Stimulated activated naive CD4-positive, alpha-beta T cell (primary cell): ENCODE measurements at places on chromosomes 1 and 21.

DNA sequence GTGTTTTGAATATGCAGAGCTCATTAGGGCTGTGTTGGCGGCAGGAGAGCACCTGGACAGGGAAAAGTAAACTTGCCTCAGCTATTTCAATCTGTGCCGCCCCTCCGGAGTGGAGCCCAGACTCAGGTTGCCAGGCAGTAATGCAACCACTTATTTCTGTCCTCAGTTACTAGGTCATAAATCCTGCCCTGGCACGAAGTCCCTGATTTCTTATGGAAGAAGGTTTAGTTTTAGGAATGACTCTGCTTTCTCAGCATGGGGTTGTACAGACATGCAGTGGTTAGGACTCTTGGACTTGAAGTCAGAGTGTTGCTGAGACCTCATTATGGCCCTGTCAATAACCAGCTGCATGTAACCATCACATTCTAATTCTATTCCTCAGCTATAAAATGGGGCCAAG lies 98.3 kb upstream of the FGGY start:
- no peak for DNase-seq

- no peak for DNase-seq
Measured at GRCh38 chr1:224058303-224058702, 55.6 kb upstream of the FBXO28 start.

- no peak for DNase-seq
Measured at GRCh38 chr1:42206164-42206563, 41.6 kb upstream of the GUCA2A start.

DNA sequence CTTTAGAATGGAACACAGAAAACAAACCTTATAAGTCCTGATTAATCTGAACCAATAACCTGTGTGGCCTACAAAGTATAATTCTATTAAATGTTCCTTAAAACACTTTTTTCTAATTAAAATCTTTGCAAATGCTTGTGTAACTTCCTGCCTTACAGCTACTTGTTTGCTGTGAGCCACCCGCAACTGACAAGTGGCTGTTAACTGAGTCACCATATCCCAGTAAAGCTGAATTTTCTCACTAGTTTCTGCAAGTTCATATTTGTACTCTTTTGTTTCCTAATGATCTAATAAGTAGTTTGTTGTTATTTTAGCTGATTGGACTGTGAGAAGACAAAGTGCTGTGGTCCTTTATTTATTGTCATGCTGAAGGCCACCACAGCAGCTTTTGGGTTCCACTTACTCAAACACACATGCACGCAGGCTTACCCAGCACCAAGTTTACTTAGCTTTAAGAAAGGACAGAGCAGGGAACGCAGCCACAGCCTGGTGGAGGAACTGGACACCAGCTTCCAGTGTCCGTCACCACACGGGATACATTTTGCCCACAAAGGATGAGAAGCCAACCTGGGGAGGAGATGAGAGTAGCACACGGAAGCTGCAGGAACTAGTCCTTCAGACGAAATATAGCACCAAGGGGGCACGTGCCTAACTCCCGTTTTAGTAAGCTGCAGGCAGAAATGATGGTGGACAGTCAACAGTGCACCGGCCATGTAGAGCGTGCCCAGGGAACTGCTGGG lies 47.8 kb downstream of the LCA5L start:
- no peak for DNase-seq

- no peak for DNase-seq
Measured at GRCh38 chr1:162997499-162998285, 71.5 kb upstream of the RGS4 start.

- DNase-seq, result no peak
Measured at GRCh38 chr1:31101147-31101502, 35.6 kb upstream of the PUM1 start.

DNA sequence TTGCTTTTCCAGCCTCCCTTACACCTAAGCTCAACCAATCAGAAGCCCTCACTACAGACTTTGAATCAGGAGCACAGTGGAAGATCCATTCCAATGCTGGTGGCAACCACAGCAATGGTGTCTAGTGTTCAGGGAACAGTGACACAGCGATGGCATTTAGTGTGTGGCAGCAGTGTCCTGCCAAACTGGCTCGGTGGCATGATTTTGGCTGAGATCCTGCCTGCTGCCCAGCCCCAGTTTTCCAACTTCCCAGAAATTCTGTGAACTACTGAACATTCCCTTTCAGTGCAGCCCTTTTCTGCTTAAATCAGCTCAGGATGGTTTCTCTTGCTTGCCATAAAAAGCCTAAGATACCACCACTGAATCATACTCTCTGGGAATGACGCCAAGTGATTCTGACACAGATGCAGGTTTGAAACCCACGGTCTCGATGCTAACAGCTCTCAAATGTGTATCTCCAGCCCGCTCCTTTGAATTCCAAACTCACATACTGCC lies 8.8 kb downstream of the ASAP3 start:
- DNase-seq, result no peak

DNA sequence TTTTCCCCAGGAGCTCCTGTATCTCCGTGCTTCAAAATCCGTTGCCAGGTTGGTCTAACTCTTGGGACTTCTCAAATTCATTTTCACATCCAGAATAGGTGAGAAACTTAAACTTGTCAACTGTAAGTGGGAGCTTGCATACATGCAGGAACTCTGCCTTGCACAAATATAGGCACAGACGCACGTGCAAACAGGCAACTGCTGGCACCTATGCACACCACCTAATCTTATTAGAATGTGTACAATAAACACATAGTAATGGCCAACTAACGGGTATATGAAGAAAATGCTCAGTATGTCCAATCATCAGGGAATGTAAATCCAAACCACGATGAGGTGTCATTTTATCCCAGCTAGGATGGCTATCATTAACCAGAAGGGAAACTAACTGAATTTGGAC lies 22.6 kb upstream of the FCGR2A start:
- DNase-seq, result no peak

DNA sequence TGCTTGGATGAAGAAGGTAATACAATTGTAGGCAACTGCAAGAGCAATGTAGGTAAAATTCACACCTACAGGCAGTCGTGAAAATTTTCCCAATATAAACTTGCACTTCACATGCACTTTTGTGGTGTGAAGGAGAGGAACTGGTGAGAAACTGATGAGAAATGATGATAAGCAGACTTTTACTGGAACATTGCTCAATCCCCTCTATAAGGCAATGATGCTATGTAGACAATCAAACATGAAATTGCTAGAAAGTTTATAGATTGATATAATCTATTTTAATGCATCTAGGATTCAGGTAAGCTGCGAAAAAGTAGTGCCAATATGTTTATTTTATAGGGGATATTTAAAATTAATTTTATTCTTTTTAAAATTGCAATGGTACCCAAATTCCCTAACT lies 802.2 kb downstream of the KCNT2 start:
- DNase-seq, result no peak

GRCh38 chr1:184093071-184093470 lies 41.5 kb downstream of the TSEN15 start:
- no peak for DNase-seq
